ENCODE measurements at places on chromosomes 4 and X.

DNA sequence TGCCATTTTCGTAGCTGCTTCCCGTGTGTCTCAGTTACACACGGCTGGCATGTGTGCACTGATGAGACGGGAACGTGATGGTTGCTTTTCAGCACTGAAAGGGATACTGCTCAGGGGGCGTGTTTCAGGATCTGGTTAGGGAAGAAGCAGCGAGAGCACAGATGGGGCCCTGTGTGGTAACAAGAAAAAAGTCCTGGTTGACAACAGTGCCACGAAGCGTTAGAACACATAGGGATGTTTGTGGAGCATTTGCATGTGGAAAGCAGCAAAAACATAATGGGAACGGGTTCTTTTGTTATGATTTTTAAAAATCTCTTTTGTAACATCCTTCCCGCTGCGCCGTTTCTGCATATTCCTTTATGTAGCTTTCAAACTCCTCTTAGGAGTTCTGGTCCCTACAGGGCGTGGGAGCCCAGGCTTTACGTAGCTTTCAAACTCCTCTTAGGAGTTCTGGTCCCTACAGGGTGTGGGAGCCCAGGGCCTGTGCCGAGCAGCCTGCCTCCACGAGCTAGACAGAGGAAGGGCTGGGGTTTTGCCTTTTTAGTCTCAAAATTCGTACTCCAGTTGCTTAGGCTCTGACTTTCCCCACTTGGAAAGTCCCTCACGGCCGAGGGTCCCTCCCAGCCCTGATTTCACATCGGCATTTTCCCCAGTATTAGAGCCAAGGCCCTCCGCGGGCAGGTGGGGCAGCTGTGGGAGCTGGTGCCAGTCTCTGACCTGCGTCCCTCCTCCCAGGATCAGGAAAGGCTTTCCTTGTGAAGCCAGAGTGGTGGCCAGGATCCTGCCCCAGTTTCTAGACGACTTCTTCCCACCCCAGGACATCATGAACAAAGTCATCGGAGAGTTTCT is 11.0 kb upstream of the MSANTD1 start:
- DNase-seq = no peak

- DNase-seq = no peak
Observed at GRCh38 chr4:162056990-162057389, 106.8 kb downstream of the FSTL5 start.

DNA sequence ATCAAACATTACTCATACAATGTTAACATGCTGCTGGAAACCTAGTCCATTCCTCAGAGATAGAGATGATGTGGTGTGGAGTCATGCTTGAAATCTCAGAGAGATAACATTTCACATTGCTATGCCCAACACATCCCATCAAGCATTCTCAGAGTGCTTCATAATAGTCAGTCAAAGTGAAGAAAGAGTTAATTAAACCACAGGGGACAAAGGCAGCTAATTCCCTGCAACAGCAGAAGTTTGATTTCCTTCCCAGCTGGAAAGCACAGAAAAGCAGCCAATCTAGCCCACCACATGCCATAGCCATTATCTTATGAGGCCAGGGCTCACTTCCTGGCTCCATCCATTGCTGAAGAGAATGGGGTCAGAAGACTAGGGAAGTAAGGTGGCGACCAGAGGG is 8.9 kb downstream of the KDR start:
- no peak for DNase-seq

GRCh38 chrX:21666679-21667078 is 8.5 kb upstream of the KLHL34 start:
- no peak for DNase-seq

Measured in prostate gland (tissue), 2 donors.